Gastrocnemius medialis (tissue), 4 donors: ENCODE measurements at places on chromosomes 6 and 20.

GRCh38 chr6:157955675-157956074 lies 26.0 kb upstream of the SYNJ2 start:
- DNase-seq: no peak

GRCh38 chr6:96943555-96944215 lies 19.2 kb downstream of the KLHL32 start:
- DNase-seq: no peak

- no peak for DNase-seq
These were observed 307.2 kb downstream of the SOX4 start for GRCh38 chr6:21900730-21901129.

DNA sequence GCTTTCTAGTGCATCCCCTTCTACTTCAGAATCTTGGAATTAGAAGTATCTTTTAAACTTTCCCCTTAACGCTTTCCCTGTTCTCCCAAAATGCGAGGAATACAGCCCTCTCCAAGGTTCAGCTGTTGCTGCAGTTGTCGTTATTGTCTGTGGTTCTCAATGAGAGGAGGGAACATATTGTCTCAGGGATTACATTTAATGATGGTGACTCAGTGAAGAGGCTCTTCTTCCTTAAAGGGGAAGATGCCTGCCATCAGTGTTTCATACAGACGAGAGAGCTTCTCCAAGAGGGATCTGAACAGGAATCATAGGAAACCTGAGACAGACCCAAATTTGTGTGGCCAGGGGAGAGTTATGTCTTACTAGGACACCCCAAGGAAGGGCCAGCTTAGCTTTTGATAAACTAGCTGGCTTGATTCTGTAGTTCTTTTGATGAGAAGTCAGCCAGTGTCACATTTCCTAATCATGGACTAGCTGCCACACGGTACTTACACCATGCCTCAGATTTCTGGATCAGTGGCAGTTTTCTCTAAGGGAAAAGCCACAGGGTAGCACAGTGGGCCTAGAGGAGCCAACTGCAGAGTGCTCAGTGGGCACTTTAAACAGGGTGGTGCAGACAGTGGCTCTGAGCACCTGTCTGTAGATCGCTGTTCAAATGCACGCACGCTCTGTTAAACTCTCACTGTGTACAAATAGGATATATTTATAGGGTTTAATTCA lies 59.7 kb upstream of the TMEM181 start:
- no peak for DNase-seq

GRCh38 chr20:57882451-57883161 lies 172.8 kb upstream of the PMEPA1 start:
- DNase-seq: no peak

- DNase-seq: no peak
These were observed 32.9 kb upstream of the UST start for GRCh38 chr6:148713921-148714320.

- no peak for DNase-seq
These were observed 1097.1 kb downstream of the KIF16B start for GRCh38 chr20:15476186-15476585.

DNA sequence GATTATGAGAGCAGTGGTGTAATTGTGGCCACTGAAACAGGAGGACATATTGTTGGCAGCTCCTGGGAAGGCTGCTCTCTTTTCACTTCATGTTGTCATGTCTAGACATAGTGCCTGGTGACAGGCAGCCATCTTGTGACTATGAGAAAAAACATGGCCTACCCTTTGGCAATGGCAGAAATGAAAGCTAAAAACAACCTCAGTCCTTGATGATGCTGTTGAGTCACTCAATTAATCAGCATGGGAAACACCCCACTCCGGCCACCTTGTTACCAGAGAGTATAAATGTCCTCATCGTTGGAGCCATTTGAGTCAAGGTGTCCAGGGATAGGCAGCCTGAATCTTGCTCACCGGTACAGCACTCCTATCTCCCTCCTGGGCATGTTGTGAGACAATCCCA lies 31.2 kb upstream of the HMGA1 start:
- DNase-seq: no peak
